ENCODE measurements at places on chromosomes 5 and 9. TPM values are rescaled to one million over a fixed set of nuclear protein-coding genes. Genes with fewer than 3 reads are reported as not detected.

The PRR16 gene
- total RNA-seq = 2.9 TPM

The SOWAHA gene
- total RNA-seq = 0.83 TPM

The QRFP gene
- total RNA-seq = not detected

The LPAR1 gene
- total RNA-seq = 34.1 TPM

The ADAM19 gene
- 29.2 TPM for total RNA-seq

The ENTREP1 gene
- 30.2 TPM for total RNA-seq

The MCTP1 gene
- total RNA-seq = 11.2 TPM

DNA sequence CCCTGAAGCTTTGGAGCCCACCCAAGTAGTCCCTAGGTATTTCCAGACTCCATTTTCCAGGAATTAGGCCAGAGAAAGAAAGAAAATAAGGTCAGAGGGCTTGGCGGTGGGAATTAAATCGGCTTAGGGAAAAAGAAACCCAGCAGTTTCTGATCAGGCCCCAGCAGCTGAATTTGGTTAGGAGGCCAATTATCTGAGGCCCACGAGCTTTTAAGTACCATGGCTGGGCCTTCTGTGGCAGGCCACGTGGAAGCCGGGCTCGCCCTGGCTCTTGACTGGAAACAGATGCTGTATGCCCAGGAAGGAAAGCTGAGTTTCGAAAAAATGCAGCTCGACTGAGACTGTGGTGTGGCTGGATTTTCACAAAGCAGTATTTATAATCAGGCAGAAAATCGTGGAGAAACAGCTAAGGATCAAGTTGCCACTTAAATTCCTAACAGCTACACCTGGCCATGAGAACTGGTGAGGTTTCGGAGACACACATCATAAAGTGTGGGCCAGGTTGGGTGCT is 75.1 kb upstream of the PANK3 start:
- DNase-seq = no peak

DNA sequence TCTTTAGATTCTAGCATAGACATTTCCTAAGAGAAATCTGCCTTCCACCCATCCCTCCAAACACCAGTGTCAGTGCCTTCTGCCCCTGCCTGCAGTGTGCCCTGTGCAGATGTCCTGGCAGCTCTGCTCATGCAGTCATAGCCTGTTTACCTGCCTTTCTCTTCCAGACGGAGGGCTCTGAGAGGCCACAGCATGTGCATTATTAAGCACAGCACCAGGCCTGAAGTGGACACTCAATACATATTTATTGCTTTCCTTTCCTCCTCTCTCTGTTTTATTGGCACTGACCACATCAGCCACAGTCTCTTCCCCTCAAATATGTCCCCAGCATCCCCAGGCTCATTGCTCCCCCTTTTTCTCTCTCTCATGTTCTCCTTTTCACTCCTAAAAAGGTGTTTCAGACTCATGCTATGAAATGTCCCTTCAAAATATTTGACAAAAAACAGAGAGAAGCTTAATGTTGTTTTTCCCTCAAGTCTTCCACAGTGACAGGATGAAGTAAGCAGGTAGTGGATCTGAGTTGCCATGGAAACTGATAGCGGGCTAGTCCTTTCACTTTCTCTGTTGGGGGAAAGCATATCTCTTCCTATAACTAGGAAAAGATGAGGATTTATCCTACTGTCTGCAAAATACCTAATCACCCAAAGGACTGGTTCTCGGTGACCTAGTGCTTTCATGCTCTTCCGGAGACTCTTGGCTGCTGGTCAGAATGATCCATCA is 100.9 kb downstream of the ATP10B start:
- peak; percentile 82 for DNase-seq

GRCh38 chr5:57601996-57602395 is 119.4 kb upstream of the ACTBL2 start:
- DNase-seq = no peak

DNA sequence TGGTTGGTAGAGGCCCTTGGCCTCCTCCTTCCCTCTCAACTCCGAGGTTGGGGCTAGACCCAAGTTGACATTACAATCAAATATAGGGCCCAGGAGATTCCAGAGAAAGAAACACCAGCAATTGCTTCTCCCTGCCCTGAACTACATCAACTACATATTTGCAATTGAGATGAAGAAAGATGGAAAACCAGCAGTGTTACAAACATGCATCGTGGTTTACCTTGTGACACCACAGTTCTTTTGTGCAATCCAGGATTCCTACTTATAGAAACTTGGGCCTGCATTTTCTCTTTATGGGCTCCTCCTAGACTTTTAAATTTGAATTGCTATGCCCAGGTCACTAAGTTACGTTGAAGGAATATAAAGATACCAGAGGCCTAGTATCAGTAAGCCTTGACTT is 126.7 kb downstream of the DCP2 start:
- DNase-seq = no peak

GRCh38 chr5:59565551-59565950 is 328.0 kb downstream of the PDE4D start:
- no peak for DNase-seq

DNA sequence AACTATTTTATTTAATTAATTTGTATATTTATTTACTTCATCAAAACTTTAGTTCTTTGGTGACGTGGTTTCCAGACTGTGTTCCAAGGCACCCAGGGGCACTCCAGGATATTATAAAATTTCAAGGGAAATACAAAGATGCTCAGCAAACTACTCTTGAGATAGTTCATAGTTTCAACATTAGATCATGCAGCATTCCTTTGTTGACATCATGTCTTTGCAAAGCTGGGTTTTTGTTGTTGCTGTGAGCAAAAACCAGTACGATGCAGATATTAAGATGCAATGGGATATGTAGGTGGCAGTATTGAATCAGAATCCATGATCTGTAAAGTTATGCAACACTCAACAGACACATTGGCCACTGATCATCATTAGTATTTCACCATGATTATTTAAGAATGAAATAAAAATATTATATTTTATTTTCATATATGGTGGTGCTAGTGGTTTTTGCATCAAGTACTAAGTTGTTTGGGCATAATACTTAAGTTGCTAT is 219.7 kb downstream of the ADCY2 start:
- DNase-seq = no peak

Data from esophagus muscularis mucosa (tissue), 4 donors.